ENCODE measurements at places on chromosomes 11 and 22.

DNA sequence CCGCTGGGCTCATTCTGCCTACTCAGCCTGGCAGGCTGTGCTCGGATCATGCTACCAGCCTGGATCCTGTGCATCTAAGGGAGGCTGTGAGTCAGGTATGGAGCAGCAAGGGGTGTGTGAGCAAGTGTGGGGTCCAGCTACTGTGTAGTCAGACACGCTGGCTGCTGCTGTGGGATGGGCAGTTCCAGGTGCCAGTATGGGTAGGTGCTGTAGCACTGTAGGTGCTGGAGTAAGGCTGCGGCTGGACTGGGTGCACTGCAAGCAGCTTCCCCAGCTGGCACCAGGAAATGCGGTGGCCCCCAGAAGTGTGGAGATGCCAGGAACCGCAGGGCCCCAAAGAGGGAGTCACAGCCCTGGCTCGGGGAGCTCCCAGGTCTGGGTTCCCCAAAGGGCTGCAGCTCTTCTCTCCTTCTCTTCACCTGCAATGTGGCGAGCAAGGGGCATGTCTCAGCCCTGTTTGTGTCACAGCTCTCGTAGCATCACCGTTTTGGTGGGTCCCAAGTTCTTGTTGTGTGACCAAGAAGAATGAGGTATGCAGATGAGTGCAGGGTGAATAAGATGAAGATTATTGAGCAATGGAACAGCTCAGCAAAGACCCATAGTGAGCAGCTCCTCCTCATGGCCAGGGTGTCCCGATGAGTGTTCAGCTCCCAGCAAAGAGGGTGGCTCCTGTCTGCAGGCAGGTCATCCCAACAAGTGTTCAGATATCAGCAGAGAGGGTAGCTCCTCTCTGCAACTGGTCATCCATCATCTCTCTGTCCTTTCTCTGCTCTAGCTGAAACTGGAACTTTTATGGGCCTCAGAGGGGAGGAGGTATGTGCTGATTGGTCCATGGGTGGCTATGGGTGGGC, 462.9 kb downstream of the TBC1D22A start:
- DNase-seq = no peak

DNA sequence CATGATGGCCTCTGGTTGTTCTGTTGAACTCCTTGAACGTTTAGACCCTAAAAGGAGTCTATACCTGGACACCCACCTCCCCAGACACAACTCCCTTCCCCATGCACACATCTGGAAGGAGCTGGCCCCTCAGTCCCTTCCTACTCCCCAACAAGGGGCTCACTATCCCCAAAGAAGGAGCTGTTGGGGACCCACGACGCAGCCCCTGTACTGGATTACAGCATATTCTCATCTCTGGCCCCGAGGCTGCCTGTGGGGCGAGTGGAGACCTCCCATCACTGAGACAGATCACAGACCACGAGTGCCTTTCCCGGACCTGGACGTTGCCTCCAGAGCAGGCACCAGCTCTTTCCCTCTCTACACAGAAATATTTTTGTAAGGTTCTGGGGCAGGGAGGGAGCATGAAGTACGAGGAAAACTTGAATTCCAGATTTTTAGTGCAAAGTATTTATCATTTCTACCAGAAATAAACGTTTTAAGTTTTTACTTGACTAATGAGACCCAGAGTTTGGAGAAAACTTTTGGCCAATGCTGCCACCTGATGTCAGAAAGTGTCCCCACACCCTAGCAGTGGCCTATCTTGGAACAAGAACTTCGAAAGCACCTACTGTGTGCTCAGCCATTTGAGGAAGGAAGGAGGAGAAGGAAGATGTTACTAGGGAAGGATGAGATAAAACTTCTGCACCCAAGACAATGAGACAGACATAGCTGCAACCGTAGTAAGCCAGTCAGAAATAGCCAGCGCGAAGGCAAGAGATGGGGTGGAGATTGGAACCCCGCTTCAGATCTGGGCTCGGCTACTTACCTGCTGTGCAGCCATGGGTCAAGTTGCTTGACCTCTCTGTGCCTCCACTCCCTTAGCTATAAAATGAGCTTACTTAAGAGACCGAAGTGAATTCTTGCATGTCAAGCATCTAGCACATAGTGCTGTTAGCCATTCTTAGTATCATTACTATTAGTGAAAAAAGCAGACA, 10.2 kb upstream of the POU2F3 start:
- DNase-seq = no peak

DNA sequence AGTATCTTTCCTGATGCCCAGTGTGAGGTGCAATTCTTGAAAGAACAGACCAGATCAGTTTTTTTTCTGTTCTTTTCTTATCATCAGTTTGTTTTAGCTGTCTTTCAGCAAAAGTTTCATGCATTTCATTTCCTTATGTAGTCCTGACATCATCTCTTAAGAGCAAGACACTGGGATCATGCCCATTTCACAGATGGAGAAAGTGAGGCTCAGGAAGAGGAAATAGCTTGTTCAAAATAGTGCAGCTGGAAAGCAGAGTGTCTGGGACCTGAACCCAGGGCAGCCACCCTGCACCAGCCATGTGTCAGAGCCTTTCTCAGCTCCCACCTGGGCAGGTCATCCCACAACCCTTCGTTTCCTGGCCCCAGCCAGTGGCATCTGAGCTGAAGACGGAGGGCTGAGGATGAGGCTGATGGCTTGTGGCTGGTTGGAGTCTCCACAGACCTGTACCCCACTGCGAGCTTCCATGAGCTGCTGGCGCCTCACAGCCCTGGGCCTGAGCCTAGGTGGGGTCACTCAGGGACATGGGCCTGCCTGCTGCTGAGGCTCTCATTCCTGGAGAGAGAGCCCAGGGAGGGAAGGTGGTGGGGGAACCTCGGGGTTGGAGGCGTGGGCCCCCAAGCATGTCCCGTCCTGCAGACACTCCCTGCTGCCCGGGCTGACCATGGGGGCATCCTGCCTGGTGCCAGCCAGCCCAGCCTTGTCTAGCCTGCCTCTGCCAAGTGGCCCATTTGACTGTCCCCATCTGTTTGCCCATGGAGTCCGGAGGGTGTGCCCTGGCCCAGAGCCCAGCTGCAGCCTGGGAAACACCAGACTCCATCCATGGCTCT, 61.8 kb downstream of the SMIM38 start:
- no peak for DNase-seq

- no peak for DNase-seq
Observed at GRCh38 chr11:84129961-84130576, 843.9 kb upstream of the CCDC90B start.

- no peak for DNase-seq
Observed at GRCh38 chr11:31114442-31114841, 255.1 kb downstream of the DCDC1 start.

GRCh38 chr22:17143101-17143500, 16.0 kb downstream of the HDHD5 start:
- no peak for DNase-seq

DNA sequence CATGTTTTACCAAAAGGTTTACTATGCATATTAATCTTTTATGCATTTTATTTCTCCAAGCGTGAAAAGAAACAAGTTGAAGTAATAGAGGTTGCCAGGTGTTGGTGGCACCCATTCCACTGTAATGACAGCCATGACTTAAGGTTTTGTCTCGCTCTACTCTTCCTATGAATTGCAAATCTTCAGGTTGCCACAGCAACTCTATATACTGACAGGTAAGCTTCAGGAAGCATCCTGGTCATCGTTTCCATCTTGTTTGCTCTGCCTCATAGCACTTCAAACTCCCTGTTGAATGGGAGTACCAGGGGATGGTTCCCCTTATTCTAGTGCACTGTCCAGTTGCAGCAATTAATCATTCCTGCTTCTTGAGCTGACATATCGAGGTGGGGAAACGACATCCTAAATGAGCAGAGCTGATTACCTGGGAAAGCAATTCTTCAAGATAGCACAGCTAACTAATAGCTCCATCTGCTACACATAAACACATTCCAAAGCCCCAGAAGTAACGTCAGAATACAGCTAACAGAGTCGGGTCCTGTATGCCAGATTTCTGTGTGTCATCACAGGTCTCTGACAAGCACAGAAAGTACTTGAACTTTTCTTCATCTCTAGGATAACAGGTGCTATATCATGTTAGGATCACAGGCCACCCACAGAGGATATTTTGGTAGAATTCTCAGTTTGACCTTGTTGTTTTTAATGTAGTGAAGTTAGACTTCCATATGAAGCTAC, 80.3 kb downstream of the CADM1 start:
- DNase-seq = no peak

- no peak for DNase-seq
Observed at GRCh38 chr11:46298699-46299433, 21.4 kb downstream of the CREB3L1 start.

DNA sequence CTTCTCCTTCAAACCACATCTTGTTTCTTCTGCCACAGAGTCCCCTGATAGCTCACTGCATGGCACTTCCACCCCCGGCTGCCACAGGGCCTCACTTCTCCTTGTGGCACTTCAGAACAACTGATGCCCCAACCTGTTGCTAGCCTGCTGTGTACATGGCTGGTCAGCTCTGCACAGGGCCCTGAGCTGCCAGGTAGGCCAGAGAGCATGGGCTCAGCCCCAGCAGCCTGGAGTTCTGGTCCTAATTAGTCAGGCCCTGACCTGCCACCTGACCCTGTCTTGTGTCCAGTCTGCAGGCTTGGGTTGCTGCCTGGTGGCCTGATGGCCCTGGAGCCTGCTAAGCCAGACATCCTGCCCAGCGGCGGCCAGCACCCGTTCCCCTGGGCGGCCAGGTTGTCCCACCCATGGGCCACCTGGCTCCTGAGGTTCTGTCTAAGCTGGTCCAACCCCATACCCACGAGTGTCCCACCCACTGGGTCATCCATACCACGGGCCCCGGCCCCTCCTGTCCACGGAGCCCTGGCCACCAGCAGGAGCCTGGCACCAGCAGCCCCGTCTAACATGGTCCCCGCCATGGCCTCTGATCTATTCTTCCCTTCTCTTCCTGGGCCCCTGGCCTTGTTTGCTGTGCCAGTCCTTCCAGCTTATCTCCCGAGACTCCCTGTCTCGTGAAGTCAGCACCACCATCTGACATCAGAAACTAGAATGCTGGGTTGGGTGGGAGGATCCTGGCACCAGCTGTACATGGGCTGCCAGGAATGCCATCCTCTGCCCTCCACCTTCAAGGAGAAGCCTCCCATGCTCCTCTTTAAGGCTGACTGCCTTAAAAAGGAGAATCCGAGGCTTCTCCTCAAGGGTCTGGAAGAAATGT, 3.1 kb upstream of the CERK start:
- DNase-seq = no peak

DNA sequence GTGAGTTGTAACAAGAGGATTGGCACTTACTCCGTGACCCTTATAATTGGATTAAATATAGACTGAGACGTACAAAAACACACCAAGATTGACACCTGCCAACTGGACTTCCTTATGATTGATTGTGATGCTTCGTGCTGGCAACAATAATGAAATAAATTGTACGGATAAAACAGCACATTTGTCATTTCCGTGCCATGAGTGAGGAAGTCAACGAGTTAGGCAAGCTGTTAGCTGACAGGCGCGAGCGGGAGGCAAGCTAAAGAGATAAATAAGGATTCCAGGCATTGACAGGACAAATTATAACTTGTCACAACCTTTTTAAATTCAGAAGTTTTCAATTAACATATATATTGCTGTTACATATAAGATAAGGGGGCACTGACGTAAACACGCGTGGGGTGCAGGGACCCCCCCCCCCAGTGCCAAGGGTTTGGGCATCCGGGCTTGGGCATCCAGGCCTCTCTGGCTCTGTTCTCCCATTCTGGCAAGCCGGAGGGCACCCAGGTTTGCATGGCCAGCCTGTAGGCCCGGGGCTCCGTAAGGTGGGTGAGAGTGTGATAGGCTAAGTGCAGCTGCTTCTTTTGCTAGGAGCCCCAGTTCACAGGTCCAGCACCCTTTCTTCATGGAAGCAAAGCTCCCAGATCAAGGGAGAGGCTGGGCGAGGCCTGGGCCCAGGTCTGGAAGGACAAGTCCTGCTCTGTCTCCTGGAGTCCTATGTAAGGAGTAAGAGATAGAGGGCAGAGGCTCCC, 11.2 kb upstream of the PAX6 start:
- DNase-seq = no peak

- DNase-seq = no peak
Observed at GRCh38 chr22:21741790-21742189, 6.2 kb upstream of the YPEL1 start.

DNA sequence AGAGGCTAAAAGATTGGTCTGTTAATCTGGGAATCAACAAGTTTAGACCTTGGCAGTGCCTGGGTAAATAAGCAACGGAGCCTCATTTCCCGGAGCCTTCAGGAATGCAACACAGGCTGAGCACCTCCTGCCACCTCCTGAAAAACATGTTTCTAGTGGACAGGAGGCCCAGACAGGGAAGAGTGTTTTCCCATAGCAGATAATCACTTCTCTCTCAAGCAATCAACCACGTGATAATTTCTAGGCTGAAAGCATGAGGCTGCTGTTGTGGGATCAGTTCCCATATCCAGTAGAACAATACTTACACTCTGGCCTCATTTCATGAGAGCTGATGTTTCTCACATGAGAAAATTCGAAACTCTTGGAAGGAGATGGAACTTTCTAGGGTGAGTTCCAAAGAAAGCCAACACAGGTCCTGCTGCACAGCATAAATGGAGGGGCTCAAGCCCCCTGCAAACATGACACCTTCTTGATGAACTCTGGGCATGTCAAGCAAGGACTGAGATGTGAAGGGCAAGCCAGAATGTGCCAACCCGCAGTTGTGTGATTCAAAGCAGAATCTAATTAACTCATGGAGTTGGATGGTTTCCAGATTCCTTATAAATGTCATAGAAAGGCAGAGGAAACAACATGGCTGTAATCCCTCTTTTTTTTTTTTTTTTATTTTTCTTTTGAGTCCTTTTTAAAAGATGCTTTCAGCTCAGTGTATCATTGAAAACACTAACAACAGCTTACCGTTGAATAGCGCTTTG, 228.5 kb upstream of the SESN3 start:
- DNase-seq = no peak

DNA sequence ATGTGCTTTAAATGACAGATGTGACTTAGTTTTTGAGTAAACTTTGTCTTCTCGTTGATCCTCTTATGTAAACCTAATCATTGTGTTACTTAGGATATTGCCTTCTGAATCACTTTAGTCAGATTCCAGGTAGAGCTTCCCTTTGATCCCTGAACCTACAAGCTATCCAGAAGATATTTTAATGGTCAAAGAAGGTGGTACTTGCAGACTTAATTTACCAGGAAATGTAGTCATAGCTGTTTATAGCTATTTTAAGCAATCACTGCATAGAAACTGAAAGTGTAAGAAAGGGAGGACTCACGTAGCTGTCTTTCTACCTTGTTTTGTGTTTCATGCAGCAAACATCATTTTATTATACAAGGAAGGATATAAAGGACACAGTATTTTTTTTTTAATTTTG, 189.5 kb downstream of the DDX10 start:
- DNase-seq = no peak

GRCh38 chr22:40156001-40156516, 21.7 kb upstream of the TNRC6B start:
- DNase-seq = peak; percentile 15

- DNase-seq = no peak
Observed at GRCh38 chr22:42922374-42923191, 65.5 kb upstream of the ARFGAP3 start.

Data from SJCRH30 (cell line).